ENCODE measurements at places on chromosomes 5 and 9.

DNA sequence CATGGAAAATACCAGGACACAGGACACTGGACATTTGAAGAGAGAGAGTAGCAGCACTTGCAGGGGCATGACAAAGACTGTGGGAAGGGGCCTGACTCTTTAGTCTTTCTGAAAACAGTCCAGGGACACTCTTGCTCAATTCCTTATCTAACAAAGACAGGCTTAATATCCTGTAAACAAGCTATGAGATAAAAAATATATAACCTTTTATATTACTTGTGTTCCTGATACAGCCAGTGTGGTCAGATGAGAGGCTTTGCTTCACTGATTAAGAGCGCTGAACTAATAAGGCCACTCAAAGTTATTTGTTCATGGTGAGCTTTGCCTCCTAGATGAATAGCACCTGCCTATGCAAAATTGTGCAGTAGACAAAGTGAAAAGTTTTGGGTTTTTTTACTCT, 518.7 kb downstream of the LRRC70 start:
- DNase-seq = no peak

- DNase-seq = no peak
Measured at GRCh38 chr5:38800515-38800914, 45.3 kb upstream of the OSMR start.

- DNase-seq = no peak
Measured at GRCh38 chr5:137129886-137130680, 369.0 kb downstream of the SPOCK1 start.

- no peak for DNase-seq
Measured at GRCh38 chr9:115004545-115004944, 74.2 kb upstream of the TNFSF8 start.

GRCh38 chr5:122775550-122776542, 966 bp downstream of the SNX2 start:
- DNase-seq = no peak

GRCh38 chr5:123265551-123265950, 157.7 kb downstream of the CEP120 start:
- no peak for DNase-seq

DNA sequence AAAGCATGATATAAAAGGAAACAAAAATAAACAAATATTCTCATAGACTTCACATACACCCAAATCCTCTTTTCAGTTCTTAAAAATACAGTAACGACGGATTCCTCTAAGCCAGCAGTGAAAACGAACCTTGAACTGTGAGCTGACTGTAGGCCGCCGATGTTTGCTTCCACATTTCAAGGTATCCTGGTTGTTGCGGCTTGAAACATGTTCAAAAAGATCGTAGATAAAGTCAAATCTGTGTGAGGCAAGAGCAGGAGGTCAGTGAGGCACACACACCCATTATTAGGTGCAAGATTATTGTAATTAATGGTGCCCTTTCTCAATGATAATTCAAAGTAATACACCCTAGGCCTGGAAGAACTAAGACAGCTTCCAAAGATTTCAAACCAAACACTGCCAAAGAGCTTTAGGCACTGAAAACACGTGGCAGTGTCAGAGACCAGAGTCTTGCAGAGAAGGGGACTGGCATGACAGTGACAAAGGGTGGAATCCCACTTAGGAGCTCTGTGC, 141.2 kb upstream of the RETREG1 start:
- no peak for DNase-seq

DNA sequence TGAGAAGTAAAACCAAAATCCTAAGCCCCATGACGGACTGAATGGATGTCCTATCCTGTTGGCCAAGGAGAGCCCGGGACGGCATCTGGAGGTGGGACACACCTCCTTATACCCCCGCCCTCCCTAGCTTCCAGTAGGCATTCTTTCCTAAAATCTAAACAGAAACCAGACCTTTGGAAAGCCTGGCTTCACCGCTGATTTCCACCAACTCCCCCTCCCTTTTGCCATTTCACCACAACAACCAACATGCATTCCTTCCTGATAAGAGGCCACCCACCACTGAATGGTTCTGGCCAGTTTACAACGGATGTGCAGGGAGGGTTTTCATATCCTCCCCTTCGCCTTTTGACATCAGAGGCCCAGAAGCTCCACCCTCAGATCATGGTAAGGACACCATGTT, 9.2 kb upstream of the RARS1 start:
- DNase-seq = no peak

GRCh38 chr5:16995372-16995771, 59.3 kb upstream of the MYO10 start:
- no peak for DNase-seq

DNA sequence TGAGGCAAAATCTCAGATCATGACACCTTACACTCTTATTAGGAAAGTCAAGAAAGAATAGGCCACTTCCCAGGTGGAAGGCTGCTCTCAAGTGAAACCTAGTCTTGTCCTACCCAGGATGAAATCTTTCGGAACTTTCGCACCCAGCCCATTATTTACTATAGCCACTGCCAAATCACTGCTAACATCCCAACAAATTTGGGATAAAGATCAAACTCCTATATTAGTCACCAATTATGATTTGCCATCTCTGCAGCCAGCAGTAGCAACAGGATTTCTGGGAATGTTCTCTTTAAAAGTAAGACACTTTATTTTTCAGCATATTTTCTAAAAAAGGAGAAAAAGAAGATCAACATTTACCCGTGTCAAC, 224.6 kb downstream of the GAS1 start:
- no peak for DNase-seq

DNA sequence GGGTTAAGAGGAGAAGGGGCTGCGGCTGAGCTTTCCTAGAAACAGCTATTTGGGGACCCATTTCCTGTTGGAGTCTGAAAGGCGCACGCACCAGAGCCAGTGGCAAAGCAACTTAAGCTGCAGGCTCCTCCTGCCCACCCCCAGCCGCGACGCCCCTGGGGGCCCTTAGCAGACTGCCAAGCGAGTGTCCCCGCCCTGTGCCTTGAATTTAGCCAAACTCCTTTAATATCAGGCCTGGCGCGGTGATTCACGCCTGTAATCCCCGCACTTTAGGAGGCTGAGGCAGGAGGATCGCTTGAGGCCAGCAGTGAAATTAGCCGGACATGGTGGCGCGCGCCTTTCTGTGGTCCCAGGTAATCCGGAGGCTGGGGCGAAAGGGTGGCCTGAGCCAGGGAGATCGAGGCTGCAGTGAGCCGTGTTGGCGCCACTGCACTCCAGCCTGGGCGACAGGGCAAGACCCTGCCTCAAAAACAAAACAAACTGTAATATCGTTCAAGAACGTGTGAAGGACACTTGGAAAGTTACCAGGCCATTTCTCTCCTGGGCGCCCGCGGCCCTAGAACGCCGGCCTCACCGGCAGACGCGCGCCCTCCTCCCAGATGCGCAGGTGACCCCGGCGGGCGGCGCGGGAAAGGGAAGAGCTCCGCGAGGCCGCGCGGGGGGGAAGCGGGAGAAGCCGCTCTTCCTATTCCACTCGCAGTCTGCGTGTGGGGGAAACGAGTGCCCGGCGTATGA, 1.0 kb upstream of the F2R start:
- no peak for DNase-seq

DNA sequence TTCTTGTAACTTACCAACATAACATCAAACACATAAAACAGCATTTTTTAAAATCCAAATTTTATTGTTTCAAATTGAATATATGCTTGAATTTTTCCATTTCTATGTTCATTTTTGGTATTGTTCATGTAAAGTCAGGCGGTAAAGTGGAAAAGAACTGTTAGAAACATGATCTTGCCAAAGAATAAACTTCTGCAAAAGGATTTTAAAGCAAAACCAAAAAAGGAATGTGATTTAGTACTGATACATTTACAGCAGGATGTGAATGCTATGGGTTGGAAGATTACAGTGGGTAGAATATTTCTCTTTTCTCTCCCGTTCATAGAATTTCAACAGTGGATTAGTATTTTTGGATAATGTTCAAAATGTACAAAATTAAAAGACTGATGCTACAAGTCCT, 277.2 kb upstream of the MPDZ start:
- no peak for DNase-seq

GRCh38 chr5:76500633-76501393, 97.7 kb downstream of the IQGAP2 start:
- no peak for DNase-seq

DNA sequence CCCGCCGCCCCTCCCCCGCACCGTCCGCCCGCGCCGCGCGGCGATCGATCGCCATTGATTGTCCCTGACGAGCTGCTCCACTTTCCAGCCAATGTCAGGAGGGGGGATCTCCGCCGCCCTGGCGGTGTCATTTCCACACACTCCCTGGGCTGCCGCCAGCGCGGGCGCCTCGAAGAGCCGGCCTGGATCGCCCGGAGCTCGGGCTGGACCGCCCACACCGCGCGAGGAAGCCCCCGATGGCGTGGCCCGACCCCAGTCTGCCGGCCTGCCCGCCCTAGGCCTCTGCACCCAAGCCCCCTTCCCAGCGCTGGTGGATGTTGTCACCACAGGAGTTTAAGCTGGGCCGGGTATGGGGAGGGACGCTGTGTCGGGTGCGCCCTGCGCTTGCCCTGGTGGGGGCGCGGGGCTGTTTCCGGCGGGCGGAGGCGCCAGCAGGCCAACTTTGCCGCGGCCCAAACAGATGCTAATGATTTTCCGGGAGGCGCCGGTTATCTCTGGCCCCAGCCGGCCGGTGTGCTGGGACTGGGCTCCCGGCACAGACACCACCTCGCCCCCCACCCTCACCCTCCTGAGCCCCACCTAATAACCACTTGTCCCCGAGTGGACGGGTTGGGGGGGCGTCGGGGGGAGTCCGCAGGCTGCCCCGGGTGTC, 10.6 kb upstream of the CXXC5 start:
- no peak for DNase-seq

GRCh38 chr5:154418344-154418820, 27.4 kb upstream of the SAP30L start:
- DNase-seq = no peak

DNA sequence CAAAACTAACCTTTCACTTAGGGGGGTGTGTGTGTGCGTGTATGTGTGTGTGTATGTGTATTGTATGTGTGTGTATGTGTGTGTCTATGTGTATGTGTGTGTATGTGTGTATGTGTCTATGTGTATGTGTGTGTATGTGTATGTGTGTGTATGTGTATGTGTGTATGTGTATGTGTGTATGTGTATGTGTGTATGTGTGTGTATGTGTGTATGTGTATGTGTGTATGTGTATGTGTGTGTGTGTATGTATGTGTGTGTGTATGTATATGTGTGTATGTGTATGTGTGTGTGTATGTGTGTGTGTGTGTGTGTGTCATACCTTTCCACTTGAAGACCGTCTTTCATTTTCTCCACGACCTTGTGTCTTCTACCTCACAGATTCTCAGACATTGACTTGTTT, 20.8 kb upstream of the FLT4 start:
- DNase-seq = no peak

GRCh38 chr9:132826621-132827365, 51.3 kb downstream of the AK8 start:
- DNase-seq = no peak

DNA sequence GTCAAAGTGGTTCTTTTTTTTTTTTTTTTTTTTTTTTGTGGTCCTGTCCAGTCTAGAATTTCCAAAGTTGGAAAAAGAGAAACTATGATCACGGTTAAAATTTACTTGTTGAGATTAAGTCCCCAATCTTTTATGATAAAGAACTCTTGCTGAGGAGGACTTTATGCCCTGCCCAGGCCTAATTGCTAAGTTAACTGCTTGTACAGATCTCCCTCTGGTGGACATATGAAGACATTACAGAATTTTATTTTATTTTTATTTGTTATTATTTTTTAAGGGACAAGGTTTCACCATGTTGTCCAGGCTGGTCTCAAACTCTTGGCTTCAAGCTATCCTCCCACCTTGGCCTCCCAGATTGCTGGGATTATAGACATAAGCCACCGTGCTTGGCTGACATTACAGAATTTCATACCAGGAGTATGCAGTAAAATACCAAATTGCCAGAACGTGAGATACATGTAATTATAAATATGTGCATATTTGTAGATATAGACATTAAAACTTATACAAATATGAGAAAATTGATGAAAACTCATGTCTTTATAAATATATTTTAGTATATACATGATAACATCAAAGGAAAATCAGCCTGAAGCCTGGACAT, 91.2 kb downstream of the RFK start:
- DNase-seq = no peak

GRCh38 chr9:92664394-92665152, 5.4 kb downstream of the IPPK start:
- no peak for DNase-seq

- no peak for DNase-seq
Measured at GRCh38 chr5:142324136-142324870, 518 bp downstream of the SPRY4 start.

- DNase-seq = no peak
Measured at GRCh38 chr9:99220011-99220410, 1.7 kb downstream of the ALG2 start.

DNA sequence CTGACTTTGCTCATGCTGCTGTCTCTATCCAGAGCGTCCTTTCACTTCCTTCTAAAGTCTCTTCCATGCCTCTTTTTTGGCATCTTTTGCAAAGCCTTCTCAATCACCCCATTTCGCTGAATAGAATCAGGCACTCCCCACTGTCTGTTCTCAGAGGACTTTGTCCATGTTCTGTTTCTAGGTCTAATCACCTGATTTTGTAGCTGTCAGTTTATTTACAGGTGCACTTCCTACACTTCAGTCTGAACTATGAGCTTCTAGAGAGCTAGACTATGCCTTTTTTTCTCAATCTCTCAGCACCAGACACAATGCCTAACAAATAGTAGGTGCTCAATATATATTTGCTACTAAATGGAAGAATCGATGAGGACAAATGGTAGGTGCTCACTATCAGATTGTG, 29.9 kb downstream of the TLR4 start:
- DNase-seq = no peak

DNA sequence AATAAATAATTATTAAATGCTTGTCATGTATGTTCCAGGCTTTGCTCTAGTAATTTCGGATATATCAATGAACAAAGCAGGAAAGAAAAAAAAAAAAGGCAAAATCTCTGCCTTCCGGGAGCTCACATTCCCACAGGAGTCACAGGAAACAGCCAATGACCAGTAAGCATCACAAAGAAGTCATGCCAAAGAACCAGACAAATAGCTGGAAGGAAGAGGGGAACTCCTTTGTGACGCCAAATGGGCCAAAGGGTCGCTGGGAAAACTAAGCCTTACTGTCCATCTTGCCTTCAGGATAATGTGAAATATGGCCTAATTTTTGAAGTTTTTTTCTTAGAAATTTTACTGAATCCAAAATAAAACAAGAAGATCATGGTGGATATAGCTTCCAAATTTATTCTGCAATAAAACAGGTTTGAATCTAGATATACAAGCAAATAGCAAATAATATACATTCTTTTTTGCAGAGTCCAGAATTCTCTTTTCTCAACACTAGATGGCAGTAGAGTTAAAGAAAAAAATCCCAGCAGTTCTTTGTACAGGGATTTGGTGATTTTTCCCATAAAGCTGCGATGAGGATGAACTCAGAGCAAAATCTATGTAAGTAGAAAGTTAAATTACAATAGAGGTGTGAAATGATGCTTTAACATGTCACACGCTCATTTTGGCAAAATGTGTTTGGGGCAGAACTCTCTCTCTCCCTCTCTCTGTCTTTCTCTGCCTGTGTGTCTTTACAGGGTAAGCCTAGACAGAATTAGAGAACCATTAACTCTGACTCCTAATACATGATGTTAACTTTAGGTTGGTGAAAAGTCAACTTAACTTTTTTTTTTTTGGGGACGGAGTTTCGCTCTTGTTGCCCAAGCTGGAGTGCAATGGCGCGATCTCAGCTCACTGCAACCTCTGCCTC, 60.0 kb upstream of the TUT7 start:
- no peak for DNase-seq
